ENCODE measurements at places on chromosomes 6 and 20.

- DNase-seq, result no peak
These were observed 194.6 kb upstream of the CITED2 start for GRCh38 chr6:139568956-139569538.

GRCh38 chr6:167956983-167957492 is 40.4 kb upstream of the KIF25 start:
- no peak for DNase-seq

DNA sequence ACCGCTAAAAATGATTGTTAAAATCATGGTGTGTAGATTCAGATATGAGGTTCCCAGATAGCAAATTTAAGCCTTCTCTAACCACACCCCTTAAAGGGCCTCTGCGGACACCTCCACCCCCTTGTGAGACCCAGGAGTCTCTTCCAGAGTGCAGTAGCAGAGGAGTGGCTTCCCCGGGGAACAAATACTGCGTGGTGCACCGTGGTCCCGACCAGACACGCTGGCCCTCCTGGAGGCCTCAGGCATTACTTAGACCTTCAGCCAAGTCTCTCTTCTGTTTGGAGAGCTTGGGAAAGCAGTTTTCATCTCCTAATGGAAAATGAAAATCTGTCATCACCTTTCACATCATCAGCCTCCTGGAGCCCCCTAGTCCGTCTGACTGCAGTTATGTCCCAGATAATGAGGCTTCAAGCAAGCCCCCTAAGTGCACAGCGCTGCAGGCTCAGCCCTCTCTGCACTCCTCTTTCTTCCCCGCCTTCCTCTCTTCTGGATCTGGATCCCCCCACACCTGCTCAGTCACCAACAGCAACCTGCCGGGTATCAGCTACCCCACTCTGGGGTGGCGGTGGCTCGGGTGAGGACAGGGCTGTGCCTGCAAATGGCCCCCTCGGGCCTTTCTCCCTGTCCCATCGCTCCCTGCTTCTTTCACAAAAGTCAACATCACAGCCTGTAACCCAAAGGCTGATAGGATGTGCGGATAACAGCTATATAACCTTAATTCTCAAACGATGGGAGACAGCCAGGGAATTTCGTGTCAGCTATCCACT is 58.8 kb upstream of the TAGAP start:
- DNase-seq, result no peak

DNA sequence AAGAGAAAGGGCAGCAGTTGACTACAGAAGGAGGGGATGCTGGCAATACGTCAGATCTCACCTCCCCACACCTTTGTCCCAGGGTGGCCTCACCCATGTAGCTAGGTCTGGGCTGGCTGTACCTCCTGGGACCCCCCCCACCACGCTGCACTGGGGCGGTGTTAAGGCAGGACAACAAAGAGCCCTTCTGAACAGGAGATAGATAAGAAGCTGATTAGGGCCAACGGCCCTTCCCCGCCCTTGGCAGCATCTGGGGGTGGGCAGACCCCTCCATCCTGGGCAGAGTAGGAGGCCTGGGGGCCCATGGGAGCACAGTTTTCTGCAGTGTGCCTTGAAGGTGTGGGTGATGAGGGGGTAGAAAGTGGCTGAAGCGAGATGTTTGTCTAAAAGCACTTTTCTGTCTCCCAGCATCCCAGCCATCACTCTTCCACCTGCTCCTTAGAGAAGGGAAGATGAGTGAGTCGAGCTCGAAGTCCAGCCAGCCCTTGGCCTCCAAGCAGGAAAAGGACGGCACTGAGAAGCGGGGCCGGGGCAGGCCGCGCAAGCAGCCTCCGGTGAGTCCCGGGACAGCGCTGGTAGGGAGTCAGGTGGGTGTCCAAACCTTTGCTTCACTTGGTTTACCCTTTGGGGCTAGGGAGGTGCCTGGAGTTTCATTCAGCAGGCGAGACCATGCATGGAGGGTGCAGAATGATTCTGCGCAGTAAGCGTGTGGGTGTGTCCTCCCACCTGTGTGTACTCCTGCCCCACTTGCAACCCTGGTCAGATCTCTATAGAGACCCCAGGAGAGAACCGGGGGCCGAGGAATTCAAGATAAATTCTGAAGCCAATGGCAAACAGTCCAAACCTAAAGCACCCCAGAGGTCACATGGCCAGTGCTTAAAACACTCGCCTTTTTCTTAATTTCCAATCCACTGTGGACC is 3.9 kb downstream of the HMGA1 start:
- DNase-seq, result no peak

DNA sequence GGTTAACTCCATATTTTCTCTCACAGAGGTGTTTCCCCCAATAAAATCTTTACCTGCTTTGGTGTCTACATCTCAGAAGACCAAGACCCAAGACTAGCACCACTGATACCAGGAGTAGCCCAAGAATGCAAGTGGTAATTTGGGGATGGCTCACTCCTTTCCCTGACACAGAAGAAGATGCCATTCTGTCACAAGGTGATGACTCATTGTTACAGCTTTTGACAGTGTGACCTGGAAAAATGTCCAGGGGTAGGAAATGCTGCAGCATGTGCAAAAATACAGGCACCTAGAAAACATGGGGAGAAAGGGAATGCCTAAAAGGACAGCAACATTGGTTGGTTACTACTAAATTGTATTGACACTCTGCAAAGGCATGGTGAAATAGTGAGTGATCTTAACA is 254.0 kb upstream of the GJE1 start:
- DNase-seq, result no peak

GRCh38 chr20:12949429-12949980 is 59.3 kb upstream of the SPTLC3 start:
- no peak for DNase-seq

GRCh38 chr20:32070690-32071213 is 18.7 kb downstream of the HCK start:
- no peak for DNase-seq

DNA sequence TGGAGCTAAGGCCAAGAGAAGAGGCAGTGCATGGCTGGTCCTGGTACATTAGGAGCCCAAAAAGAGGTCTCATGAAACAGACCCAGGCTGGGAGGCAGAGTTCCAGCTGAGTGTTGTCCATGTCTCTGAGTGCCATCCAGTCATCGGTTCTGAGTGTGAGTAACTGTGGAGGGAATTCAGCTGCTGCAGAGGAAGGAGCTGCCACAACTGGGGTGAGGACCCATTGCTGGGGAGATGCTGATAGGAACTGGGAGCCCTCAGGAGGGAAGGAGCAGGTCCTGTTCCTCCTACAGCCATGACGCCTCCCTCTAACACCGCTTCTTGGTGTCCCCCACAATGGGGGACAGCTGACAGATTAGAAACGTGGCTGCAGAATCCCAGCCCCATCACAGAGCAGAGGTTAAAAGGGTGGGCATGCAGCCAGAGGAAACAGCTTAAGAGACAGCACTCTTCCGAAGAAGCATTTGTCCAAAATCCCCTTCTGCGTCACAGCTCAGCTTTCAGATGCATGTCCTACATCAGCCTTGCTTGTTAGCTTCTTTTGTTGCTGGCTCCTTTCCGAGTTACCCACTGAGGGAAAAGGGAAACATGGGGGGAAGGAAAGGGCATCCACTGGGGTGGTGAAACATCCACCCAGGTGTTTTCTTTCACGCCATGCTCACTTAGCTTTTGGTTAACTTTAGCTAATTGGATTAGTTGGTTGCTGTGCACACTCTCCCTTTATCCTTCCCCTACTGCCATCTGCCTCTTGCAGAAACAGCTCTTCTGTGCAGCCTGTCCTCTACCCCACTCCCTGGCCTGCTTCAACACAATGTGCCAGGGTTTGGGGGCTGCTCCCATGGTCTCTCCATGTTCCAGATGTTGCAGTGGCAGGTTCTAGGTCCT is 239.2 kb downstream of the SYNDIG1 start:
- no peak for DNase-seq

GRCh38 chr6:34383161-34383631 is 9.3 kb downstream of the NUDT3 start:
- no peak for DNase-seq

- no peak for DNase-seq
These were observed 6.7 kb downstream of the ZFAND3 start for GRCh38 chr6:37826188-37826587.

DNA sequence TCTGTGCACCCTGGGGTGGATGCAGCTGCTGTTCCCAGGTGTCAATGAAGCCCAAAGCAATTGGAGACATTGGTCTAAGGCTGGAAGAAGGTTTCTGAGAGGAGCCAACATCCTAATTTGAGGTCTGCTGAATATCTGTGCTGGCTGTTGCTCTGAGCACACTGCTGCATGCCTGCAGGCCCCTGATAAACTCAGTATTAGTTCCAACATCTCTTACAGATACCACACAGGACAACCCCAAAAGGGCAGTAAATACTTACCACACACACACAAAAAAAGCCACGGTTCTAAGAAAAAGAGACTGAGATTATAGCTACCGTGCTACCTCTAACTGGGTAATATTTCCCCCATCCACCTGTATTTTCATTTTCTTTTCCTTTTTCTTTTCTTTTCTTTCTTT is 164.3 kb upstream of the SOX4 start:
- DNase-seq, result no peak

- DNase-seq, result peak; percentile 13
These were observed 250.4 kb downstream of the FOXA2 start for GRCh38 chr20:22333885-22334545.

- no peak for DNase-seq
These were observed 288.5 kb upstream of the CNR1 start for GRCh38 chr6:88454658-88455057.

DNA sequence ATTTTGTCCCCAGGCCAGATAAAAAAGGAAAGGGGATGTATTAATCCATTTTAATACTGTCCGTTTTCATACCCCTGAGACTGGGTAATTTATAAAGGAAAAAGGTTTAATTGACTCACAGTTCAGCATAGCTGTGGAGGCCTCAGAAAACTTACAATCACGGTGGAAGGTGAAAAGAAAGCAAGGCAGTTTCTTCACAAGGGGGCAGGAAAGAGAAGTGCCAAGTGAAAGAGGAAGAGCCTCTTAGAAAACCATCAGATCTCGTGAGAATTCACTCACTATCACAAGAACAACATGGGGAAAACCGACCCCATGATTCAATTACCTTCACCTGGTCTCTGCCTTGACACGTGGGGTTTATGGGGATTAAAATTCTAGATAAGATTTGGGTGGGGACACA is 152.5 kb downstream of the IBTK start:
- DNase-seq, result no peak

DNA sequence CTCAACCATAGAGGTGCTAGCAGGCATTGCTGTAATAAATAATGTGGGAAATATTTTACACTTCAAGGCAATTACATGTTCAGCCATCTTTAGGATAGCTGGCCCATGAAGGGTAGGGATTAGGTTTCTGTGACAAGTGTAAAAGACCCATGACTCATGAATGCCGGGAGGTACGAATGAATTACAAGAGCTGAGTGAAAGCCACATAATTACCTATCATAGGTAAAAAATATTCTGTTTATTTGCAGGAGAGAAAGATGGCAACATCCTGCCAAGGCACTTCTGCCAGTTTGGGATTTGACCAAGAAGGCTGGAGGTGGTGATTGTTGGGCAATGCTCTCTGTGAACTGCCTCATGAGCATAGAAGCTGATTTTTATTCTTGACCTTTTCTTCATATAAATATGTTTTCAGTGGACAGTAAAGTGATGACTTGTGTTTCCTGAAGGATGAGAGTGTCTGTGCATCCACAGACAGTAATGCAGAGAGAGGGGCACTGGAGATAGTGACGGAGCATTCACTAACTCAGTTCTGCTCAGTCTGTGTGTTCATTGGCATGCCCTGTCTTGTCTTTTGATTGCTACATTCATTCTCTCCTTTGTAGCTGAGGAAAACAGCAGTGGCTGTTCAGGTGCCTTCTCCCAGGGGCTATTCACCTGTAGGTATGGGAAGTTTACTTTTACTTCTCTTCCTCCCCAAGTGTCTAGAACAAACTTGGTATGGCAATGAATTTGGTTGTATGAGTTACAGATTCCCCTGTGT is 481.1 kb downstream of the TFAP2B start:
- no peak for DNase-seq

- DNase-seq, result no peak
These were observed 9.9 kb upstream of the NCOA5 start for GRCh38 chr20:46099491-46100287.

DNA sequence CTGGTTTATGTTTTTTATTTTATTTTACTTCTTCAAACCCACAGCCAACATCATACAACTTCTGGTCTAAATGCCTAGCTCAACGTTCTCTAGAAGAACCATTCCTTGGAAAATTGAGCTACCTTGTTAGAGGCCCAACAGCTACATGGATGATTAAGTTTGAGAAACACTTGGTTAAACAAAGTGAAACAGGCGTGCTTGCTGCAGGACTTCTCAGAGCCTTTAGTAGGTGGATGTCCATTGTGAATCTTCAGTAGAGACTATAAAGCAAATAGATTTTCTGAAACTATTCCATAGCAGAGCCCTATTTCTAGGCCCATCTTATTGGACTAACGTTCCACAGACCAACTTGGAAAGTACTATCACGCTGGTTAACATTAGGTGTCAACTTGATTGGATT is 51.3 kb downstream of the BCAS1 start:
- no peak for DNase-seq

DNA sequence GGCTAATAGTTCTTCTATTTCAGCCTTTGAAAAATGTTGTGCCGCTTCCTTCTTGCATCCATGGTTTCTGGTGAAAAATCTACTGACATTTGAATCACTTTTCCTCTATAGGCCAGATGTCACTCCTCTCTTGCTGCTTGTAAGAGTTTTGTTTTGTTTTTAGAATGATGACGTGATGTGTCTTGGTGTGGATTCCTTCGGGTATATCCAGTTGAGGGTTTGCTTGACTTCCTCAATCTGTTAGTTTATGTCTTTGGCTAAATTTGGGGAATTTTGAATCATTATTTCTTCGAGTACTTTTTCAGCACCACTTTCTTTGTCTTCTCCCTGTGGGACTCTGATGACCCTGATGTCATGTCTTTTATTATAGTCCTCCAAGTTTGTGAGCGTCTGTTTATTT is 175.5 kb downstream of the MYLK4 start:
- DNase-seq, result no peak

All from CD4-positive, alpha-beta T cell treated with Interferon alpha-2 for 1 hour (primary cell).